COLO829 (cell line): ENCODE measurements at places on chromosomes 7 and 10.

GRCh38 chr7:94055963-94056362, 51.8 kb upstream of the BET1 start:
- DNase-seq, result no peak

DNA sequence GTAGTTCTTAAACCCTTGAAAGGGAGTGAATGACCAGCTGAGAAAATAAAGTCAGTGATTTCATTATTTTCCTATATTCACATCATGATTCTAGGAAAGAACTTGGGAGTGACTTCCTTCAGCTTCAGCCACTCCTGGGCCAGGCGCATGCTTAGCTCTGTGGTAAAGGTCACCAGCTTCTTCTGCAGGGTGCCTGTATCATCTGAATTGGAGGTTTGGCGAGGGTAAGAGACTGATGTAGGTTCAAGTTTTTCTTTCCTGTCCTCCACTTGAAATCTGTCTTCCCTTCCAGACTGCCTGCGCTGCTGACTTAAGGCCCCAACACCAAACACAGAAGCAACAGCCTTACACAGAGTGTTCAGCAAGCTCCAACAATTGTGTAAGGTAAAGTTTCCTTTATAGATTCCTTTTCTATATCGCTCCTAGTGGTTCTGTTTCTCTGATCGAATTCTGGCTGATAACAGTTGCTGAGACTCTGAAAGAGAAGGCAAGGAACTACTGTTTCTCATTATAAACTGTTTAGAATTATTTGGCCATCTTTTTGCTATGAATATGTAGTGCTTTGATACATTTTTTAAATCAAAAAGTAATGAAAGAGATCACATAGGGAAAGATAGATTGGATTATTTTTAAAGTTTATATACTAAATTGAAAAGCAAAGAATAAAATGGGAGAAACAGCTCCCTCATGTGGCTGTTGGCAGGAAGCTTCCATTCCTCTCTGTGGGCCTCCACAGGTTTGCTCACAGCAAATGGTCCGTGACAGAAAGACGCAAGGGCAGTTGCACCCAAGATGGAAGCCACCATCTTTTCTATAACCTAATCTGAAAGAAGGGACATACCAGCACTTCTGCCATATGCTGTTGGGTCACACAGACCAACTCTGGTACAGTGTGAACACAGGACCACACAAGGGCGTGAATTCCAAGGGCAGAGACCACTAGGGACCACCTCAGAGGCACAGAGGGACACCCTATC, 14.0 kb downstream of the GATAD1 start:
- peak; percentile 76 for DNase-seq

DNA sequence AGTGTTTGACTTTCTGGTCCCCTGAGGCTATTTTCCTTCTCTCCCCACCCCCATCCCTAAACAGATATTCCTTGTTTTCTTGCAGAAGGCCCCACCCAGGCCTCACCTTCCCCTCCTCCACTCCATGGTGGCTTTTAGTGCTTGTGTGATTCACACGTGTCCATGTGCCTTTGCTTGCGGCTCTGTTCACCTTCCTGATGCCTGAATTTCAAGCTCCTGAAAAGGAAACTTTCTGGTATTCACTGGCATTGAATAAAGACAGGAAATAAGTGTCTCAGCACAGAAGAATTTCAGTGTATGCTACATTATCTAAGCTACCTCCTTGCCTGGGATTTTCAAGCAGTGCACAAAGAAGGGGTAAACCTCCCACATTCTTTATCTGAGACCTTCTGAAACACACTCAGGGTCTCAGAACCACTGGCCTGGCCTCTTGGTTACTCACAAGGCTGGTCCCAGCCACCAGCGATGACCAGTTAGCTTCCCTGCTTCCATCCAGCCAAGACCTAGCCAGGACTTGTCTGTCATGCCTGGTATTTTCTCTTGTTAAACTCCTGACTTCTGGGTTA, 17.2 kb upstream of the UBE2H start:
- peak; percentile 98 for DNase-seq

- DNase-seq, result peak; percentile 33
Measured at GRCh38 chr10:73774637-73775036, 7.2 kb upstream of the CHCHD1 start.

GRCh38 chr7:90749262-90749661, 153.1 kb downstream of the CDK14 start:
- DNase-seq, result no peak

- DNase-seq, result no peak
Measured at GRCh38 chr7:121372376-121373010, 23.6 kb downstream of the FAM3C start.

GRCh38 chr10:81570878-81571794, 303.9 kb upstream of the NRG3 start:
- DNase-seq, result no peak

- DNase-seq, result peak; percentile 11
Measured at GRCh38 chr10:24240041-24240751, 31.3 kb downstream of the KIAA1217 start.

GRCh38 chr10:73899423-73899822, 11.5 kb upstream of the PLAU start:
- DNase-seq, result no peak

DNA sequence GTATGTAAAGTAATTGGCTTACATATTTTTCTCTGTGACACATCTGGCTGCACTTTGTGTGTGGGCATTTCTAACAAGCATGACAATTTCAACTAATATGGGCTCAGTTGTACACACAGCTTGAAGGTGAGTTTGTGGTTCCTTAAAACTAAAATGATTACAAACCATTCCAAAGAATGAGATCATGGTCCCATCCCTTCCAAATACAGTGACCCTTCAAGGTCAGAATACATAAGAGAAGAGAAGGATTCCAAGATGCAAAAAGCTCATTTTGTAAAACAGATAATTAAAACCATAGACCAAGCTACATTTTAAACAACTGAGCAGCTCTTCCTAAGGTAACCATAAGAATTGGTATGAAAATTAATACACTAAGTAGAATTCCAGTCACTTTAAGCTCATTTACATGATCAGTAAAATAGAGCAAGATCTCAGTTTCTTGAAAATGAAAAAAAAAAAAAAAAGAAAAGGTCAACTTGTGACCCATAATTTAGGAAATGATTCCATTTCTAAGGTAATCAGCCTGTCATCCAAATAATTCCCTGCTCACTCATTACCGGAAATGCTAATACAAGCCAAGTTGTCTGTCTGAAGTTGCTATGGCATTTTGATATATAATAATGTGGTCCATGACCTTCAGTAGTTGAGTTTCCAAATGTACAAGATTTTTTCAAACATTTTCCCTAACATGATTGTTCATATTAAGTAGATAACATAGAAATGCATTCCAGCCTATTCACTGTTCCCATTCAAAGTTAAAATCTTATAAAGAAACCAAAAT, 688.5 kb downstream of the PARD3 start:
- DNase-seq, result no peak

- DNase-seq, result no peak
Measured at GRCh38 chr10:89837165-89838043, 136.0 kb downstream of the KIF20B start.

GRCh38 chr10:71260622-71261325, 48.4 kb downstream of the UNC5B start:
- DNase-seq, result peak; percentile 6

- DNase-seq, result no peak
Measured at GRCh38 chr10:102241032-102241443, 274 bp downstream of the PITX3 start.

DNA sequence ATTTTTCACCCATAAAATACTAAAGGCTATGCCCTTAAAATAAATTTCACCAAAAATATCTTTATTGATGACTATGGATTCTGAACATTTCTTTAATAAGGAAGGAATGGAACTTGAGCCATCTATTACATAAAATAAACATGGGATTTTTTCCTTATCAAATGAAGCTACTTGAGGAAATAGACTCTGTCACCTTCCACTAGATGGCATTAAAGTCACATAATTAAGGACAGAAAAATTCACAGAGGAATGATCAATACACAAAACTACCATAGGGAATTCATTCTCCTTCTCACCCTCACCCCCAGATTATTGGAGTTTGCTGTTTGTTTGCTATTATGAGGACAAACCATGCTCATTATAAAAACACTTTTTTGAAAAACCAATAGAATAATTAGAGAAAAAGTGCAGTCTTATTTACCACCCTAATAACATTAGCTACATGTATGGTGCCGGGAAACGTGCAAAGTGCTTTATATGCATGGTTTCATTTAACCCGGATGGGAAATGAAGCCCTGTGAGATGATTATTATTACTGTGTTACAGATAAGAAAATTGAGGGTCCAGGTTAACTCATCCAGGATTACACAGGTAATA, 21.1 kb upstream of the FOXI2 start:
- peak; percentile 9 for DNase-seq

DNA sequence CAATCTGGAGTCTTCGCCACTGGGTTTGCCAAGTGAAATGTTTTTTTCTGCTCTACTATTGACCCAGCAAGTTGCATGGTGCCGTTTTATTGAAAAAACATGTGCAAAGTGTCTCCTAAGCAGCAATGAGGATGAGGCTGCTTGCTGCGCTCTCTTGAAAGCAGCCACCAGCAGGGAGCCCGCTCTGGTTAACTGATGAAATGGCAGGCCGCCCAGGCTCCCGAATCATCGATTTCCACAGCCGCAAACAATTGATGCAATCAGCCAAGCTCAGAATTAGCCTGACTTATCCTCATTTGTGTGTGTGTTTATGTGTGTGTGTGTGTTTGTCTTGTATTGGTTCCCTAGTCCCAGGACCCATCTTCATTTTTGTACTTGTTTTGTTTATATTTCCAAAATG, 22.2 kb upstream of the LYZL1 start:
- no peak for DNase-seq

DNA sequence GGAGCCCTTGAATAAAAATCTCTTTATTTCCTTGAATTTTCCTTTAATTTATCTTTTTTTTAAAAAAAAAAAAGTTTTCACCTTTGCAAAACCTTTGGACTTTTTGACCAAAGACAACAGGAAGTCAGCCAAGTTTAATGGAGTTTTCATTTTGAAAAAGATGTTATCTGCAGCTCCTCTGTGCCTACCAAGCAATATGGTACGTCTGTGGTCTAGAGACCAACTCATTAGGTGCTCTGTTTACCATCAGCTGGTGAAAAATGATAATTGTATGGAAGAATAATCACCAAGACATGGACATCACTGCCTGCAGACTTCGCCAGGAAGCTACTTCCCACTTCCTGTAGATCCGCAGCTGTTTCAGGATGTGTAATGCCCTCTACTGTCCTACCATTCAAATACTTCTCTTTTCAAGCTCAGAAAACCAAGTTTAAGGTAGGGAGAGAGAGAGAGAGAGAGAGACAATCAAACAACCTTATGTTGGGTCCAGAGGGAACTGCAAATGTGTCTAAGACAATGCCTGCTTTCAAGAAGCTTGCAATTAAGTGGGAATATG, 18.7 kb downstream of the PLXNA4 start:
- no peak for DNase-seq

DNA sequence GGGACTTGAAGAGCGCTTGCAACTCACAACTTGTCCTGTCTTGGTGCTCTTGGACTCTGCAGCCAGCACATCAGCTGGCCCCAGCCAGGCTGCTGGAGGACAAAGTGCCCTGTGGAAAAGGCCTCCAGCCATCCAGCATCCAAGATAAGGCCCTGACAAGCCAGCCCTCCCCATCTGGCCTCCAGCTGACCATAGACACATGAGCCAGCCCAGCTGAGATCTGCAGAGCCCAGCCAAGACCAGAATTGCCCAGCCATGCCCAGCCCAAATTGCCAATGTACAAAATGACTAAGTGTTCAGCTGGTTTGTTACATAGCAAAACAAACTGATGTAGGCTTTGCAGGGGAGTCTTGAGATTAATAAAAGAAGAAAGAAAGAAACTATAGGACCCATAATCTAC, 36.0 kb upstream of the FRMD4A start:
- no peak for DNase-seq
